Stimulated activated CD8-positive, alpha-beta memory T cell treated with anti-CD3 and anti-CD28 coated beads, Interleukin-15, amount 100 ng/mL, for 48 hours (primary cell): ENCODE measurements at places on chromosomes 11 and 22.

GRCh38 chr11:69200331-69201065, 44.8 kb downstream of the SMIM38 start:
- no peak for DNase-seq

- peak; percentile 67 for DNase-seq
These were observed 109.3 kb downstream of the GGTLC2 start for GRCh38 chr22:22753526-22754267.

DNA sequence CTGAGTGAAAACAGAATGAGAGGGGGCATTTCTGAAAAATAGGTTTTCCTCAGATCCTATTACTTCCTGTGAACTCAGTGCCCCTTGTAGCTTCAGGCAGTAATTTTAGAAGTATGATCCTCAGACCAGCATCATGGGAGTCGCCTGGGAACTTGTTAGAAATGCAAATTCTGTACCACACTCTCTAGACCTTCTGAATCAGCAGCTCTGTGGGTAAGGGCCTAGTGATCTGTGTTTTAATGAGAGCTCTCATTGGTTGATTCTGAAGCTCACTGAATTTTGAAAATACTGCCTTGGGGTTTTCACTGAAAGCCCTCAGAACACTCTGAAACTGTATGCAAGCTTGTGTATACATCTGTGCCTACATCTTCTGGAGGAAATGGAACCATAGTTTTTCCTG, 647.2 kb upstream of the ANO5 start:
- DNase-seq: no peak

- no peak for DNase-seq
These were observed 374.5 kb downstream of the CADM1 start for GRCh38 chr11:115129473-115130289.

- no peak for DNase-seq
These were observed 384.4 kb upstream of the DDI1 start for GRCh38 chr11:103652013-103652412.

GRCh38 chr11:122773781-122774266, 64.5 kb upstream of the CRTAM start:
- DNase-seq: no peak

- no peak for DNase-seq
These were observed 10.5 kb upstream of the EHD1 start for GRCh38 chr11:64888729-64889511.

DNA sequence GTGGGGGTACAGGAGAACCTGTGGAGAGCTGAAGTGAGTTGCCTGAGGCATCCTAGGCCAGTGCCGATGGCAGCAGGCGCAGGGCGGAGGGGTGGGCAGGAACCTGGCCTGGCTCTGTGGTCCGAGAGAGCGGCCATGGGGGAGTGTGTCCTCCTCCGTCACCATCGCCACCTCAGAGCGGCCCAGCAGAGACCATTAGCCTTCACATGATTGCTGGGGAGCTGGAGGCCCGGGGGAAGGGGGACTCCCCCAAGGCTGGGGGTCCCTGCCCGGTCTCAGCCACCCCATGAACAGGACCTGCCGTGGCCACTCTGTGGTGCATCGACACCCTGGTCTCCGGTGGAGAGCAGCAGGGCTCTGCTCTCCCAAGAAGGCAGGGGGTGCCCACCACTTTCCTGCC, 4.1 kb downstream of the OMP start:
- DNase-seq: no peak

- DNase-seq: no peak
These were observed 12.3 kb upstream of the SCUBE2 start for GRCh38 chr11:9103542-9104276.

DNA sequence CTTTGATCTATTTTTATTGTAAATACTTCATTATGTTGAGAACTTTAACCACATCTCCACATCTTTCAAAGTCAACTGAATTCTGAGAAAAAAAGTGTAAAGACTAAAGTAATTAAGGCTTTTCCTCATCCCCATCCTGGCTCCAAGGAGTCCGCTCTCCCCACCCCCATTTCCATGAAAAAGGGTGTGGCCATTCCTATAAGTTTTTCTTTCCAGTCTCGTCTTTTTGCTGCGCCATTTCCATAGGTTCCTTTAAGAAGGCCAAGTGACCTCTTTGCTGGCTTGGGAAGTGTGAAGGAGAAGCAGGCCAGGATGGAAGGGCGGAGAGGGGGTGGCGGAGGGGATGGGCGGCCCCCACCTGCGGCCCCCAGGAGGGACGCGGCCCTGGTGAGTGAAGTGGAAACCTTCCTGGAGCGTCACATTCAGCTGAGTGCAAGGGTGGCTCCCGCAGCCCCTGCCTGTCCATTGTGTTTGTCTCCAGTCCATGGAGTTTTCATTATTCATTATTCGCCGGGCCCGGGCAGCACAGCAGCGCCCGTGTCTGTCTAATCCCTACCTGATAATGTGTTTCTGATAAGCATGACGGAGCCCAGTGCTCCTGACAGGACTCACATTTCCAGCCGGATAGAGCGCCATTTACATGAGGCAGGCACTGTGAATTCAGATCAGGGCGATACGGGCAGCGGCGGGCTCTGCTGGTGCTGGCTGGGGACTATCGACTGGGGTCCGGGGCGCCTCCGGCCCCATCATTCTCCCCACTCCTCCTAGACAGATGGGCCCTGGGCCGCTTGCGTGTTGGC, 739.8 kb downstream of the OPCML start:
- no peak for DNase-seq

DNA sequence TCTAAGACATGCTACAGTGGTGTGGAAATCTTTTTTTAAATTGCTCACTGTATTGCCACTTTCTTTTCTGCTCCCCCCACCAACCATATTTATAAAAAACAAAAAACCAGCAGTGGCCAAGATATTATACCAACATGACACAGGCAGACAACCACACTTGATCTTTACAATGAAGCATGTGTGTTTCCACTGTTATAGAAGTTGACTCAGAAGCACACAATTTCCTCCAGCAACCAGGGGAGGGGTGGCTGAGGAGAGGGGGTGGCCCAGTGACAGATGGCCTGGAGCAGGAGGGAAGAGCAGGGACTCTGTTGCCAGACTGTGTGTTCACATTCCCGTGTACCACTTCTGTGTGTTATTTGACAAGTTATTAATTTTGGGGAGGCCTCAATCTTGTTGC, 14.8 kb downstream of the CD59 start:
- DNase-seq: no peak

- DNase-seq: peak; percentile 25
These were observed 11.7 kb upstream of the PATL1 start for GRCh38 chr11:59680287-59681154.

- DNase-seq: no peak
These were observed 34.9 kb upstream of the TRPC6 start for GRCh38 chr11:101618709-101619108.

DNA sequence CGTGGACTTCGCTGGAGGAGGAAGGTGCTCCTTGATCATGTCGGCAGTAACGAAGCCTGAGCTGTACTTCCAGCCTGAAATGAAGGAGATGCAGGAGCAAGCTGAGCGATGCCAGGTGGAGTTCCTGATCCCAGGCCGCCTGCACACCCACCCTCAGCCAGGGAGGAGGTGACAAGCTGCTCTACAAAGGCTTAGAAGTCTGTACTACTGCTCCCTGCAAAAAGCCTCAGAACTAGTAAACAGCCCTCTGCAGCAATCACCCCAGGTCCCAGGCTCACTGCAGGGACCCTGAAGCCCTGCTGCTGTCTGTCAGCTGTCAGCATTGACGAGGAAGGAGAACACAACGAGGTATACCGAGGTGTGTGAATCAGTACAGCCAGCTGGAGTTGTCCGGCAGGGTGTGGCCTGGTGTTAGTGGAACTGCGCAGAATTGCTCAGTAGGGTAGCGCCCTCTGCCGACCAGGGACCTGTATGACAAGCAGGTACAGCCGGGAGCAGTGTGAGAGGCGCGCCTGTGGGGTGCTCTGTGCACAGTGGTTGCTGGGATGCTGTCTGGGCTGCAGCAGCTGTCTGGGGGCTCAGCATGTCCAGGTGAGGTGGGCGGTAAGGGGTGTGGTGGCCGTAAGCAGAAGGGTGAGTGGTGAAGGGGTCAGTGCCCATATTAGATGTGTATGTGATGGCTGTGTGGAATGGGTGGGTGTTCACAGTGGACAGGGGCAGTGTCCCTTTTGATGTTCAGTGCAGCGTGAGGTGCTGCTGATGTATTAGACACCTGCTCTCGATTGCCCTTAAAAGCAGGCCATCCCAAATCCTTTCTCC, 7.6 kb downstream of the CYB5R2 start:
- DNase-seq: peak; percentile 61

GRCh38 chr11:82786836-82787235, 53.2 kb upstream of the FAM181B start:
- DNase-seq: no peak

DNA sequence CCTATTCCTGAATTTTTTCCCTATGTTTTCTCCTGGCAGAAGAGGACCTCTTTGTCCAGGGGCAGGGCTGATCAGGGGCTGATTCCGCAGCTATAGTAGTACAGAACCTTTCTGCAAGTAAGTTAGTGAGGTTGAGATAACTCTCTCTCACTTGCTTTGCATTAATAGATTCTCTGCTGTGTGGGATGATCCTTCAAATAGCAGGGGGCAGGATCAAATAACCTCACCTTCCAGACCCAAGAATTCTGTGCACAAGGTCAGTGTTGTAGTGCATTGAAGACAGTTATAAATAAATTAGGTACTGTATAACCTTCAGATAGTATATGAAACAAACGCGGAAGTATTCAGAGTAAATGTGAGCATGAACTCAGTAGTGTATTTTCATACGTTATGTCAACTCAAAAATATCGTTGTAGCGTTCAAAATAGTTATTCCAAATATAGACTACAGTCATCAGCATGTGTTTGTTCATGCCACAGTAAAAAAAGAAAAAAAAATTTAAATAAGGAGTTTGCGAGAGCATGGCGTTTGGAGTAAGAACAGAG, 278 bp downstream of the MMP26 start:
- DNase-seq: no peak

DNA sequence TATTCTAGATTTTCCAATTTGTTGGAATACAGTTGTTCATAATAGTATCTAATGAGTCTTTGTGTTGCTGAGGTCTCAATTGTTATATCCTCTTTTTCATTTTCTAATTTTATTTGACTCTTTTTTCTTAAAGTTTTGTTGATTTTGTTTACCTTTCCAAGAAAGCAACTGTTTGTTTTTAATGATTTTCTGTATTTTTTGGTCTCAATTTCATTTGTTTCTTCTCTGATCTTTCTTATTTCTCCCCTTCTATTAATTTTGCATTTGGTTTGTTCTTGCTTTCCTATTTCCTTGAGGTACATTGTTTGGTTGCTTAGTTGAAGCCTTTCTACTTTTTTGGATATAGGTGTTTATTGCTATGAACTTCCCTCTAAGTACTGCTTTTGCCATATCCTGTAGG, 5.2 kb upstream of the OR52A1 start:
- no peak for DNase-seq

GRCh38 chr22:42938976-42939375, 76.0 kb downstream of the PACSIN2 start:
- no peak for DNase-seq

DNA sequence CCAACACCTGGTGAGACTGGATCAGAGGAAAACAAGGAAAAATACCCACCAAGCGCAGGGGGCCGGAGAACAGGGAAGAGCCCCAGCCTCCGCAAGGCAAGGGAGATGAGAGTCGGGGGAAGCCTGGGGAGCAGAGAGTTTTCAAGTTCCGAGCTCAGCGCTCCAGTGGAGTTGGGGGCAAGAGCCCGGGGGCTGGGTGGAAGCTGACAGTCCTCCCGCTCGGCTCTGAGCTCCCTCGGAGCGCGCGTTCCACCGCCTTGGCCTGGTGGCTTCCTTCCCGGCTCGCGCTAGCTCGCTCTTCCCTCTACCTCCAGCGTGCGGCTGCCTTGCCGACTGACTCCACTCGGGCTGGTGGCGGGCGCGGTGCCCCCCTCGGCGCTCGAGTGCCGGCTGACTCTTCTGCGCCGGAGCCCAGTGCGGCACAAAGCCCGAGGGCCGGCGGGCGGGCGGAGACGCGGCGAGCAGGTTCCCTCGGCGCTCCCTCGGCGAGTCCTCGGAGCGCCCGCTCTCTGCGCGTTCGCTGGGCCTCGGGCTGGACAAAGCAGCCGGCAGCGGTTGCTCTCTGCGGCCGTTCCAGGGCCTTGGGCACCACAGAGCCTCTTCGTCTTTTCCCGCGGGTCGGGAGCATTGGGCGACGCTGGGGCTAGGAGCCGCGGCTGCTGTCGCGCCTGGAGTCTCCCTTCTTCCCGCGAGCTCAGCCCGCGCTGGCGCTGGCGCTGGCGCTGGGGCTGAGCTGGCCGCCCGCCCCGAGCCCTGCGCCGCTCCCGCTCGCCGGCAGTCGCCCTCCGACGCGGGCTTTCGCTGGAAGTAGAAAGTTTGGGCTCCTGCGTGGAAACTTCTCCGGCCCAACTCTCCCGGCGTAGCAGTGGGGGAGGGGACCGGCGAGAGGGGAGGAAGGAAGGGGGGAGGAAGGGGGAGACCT, 1.0 kb downstream of the PAX6 start:
- DNase-seq: no peak

DNA sequence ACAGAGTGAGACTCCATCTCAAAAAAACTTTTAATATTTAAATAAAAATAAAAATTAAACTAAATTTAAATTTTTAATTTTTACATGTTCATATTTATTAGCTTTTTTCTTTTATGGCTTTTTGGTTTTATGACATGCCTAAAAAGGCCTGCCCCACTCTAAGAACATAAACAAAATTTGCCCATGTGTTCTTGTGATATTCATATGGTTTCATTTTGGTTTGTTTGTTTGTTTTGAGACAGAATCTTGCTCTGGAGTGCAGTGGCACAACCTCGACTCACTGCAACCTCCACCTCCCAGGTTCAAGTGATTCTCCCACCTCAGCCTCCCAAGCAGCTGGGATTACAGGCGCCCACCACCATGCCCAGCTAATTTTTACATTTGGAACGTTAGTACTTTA, 27.7 kb downstream of the SUSD2 start:
- DNase-seq: no peak

- no peak for DNase-seq
These were observed 22.0 kb downstream of the COA4 start for GRCh38 chr11:73854680-73855079.

GRCh38 chr22:42033263-42034181, 34.9 kb downstream of the WBP2NL start:
- DNase-seq: no peak

DNA sequence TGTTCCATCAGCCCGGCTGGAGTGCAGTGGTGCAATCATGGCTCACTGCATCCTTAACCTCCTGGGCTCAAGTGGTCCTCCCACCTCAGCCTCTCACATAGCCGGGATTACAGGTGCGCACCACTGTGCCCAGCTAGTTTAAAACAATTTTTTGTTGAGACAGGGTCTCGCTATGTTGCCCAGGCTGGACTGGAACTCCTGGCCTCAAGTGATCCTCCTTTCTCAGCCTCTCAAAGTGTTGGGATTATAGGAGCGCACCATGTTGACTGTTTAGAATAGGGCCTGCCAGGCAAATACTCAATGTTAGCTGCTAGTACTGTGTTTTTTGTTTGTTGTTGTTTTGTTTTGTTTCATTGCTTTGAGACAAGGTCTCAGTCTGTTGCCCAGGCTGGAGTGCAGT, 66.4 kb downstream of the ARHGAP8 start:
- no peak for DNase-seq

- DNase-seq: no peak
These were observed 33.1 kb downstream of the HIPK3 start for GRCh38 chr11:33290319-33290718.

GRCh38 chr11:36729825-36730224, 131.8 kb upstream of the RAG2 start:
- DNase-seq: no peak
